ENCODE measurements at places on chromosomes 3 and 15.

- DNase-seq: no peak
Observed at GRCh38 chr3:27216955-27217552, 152.1 kb downstream of the NEK10 start.

GRCh38 chr3:37855363-37855970, 6.2 kb upstream of the CTDSPL start:
- peak; percentile 61 for DNase-seq

DNA sequence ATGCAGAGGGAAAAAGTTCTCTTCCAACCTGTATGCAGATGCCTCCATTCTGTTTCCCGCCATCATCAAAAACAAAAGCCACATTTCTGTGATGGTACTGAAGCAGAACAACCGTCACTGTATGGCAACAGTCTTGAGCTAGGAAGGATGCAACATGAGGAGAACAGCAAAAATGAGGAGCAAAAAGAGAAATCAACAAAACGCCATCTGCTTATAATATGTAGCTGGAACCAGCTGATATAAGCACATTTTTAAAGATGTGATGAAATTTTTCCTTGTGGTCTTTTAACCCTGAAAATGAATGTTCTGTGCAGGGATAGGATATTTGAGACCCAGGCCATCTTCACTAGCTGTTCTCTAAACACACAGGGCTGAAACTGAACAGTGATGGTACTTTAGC, 287.0 kb downstream of the ZIC4 start:
- no peak for DNase-seq

DNA sequence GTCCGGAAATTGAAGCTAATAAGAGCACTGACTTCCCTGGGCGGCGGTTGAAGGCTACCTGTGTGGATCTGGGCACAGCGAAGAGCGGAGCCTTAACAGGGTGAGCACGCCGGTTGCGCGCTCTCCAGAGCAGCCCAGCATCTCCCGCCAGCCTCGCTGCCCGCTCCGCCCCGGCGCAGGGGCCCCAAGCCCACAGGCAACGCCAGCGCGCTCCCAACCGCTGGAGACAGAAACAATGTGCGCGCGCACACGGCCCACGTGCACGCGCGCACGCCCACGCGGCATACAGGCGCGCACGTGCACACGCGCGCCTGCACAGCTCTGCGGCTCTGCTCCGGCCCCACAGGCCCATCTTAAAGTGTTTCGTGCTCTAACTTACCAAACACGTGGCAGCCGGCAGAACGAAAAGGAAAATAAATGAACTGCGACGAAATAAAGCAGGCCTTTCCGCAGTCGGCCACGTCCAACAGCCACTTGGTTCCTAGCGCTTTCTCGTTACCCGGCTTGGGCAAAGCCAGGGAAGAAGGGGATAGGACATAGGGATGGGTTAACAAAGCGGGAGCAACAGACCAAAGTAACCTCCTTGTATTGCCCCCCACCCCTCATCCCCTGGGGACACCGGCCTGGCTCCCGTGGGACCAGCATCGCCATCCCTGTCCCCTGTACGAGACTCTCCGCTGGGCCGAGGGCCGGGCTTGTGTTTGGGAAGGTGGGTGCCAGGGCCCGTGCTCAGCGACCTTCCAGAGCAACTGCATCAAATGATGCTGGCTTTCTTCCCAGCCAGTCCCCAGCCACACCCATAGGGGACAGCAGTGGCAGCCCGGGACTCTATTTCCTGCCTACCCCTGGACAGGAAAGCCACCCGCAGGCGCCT, 203.7 kb downstream of the ABHD5 start:
- DNase-seq: peak; percentile 74

- no peak for DNase-seq
Observed at GRCh38 chr3:113272385-113272779, 61.0 kb downstream of the BOC start.

DNA sequence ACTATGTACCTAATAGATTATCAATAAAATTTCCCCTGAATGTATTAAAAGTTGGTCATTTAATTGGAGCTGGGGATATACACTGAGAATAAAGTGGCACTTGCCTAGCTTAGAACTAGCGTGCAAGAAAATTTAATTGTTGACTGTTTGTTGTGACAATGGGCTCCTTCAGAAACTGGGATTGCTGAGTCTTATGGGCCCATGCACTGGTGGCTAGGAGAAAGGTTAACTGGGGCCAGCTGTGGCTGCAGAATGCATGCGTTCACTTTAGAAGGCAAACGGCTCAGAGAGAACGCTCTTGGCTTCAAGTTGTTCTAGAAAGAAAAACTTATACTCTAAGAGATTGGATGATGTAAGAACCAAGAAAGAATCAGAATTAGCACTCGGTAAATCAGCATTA, 18.7 kb upstream of the LPP start:
- no peak for DNase-seq

GRCh38 chr15:66841953-66842681, 140.1 kb downstream of the SMAD6 start:
- DNase-seq: peak; percentile 64

- DNase-seq: no peak
Observed at GRCh38 chr3:161244538-161244937, 23.4 kb downstream of the NMD3 start.

DNA sequence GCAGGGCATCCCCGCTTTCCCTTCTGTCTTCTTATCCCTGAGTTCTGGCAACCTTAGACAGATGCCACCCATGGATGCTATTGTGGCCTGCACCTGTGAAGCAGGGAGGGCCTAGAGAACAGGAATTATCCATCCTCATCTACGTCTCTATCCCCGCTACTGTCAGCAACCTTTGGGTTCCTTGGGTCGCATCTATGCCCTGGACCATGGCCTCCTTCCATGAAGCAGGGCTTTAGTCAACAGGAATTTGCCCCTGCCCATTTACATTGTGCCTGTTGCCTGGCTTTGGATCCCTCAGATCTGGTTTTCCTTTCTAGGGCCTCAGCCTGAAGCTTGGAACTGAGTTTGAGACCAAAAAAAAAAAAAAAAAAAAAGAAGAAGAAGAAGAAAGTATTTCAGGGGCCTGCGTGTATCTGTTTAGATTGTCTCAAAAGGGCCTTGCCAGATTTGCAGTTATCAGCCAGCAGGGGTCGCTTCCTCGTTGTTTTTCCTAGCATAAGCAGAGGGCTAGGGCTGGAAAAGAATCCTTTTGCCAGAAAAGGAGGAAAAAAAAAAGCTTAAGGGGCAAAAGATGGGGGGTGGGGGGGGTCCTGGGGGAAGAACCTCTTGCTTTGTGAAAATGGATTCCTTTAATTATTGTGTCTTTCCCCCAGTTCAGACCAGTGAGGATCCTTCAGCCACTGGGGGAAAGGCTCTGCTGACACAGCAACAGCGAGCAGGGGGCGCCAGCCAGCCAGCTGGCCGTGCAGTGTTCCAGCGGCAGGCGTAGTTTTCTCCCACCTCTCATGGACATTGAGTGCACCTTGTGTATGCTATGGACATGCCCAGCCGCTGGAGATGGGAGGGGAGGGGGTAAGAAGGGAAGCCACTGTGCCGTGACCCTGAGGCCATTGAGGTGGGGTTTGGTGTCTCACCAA, 65.7 kb upstream of the ALDH1L1 start:
- no peak for DNase-seq

DNA sequence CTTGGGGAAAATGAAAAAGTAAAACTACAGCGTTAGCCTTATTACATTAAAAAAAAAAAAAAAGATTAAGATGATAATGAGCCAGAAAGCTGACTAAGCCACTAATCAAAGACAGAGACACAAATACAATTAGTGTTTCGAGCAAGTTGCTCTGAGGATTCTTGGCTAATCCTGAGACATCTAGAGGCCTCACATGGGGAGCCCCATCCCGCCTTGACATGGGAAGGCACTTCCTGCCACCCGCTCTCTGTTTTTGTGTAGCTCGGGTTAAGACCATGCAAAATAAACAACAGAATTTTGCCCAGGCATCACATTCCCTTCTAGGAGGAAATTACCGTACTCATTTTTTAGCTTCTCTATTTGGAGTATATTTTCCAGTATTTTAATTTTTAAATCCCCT, 15.3 kb downstream of the HESX1 start:
- DNase-seq: no peak

- no peak for DNase-seq
Observed at GRCh38 chr3:130480736-130481135, 36.2 kb upstream of the COL6A6 start.

GRCh38 chr15:32833379-32833821, 115.6 kb downstream of the GREM1 start:
- DNase-seq: no peak

DNA sequence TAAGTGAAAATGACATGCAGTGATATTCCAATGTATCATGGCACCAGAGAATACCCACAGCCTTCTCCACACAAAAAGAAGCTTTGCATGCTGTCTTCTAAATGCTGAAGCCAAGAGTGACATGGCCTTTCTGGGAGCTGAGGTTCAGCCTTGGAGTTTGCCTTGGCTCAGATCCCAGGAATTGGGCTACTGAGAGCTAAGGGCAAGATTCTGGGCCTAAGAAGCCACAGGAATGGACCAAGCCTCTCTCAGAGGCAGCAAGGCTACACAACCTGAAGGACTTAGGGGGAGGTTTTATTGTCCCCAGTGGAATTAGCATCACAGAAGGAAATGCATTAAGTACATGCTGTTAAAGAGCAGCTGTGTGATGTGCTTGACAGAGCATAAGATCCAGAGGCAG, 1078.5 kb downstream of the TUSC7 start:
- no peak for DNase-seq

GRCh38 chr3:32586356-32586755, 15.7 kb upstream of the DYNC1LI1 start:
- no peak for DNase-seq

DNA sequence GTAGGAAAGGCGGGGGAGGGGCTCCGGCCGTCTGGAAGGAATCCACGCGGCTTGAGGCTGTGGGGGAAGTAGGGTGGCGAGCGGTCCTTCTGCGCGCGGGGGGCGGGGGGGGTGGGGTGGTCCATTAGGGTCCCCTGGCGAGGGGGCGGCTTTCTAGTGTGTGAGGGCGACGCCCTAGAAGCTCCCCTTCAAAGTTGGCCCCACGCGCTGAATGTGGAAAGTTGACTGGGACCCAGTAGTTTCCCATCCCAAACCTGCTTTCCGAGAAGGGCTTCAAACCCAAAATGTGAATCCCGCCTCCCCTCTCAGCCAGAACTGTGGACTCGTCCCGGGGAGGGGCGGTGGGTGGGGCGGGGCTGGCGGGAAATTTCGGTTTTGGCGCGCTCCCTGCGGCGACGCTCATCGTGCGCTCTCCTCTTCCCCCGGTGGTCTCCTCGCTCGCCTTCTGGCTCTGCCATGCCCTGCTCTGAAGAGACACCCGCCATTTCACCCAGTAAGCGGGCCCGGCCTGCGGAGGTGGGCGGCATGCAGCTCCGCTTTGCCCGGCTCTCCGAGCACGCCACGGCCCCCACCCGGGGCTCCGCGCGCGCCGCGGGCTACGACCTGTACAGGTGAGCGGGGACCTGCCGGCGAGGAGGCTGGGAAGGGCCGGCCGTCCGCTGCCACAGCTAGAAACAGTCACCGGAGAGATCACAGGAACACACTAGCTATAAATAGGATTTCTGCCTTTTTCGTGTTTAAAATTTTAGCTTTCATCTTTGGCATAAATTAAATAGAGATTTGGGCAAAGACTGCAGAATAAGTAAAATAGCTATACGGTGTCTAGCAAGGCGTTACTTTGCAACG, 790 bp downstream of the DUT start:
- DNase-seq: peak; percentile 87

DNA sequence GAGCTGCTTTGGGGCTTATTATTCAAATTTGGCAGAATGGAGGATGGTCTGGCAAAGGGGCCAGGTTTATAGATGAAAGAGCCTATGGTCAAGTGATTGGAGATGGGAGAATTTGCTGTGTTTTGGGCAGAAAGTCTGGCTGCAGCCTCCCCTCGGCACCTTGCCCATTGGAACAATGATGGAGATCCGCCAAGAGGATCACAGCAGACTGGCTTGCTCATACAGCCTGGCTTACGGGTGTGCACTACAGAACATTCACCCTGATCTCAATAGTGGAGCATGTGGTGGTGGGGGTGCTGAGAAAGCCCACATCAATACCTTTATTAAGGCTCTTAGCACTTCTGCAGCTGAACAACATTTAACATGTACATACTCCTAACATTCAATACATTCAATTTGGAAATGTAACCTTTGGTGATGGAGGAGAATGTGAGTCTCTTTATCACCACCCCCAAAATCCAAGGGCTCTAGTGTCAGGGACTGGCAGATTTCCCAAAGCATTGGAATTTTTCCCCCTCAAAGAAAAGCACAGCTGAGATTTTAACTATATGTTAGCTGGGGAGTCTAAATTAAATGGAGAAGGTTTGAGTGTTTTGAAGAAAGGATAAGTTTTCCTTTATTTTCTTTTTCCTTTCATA, 118.4 kb upstream of the TMC3 start:
- DNase-seq: no peak

GRCh38 chr3:124296406-124296805, 304.5 kb upstream of the ROPN1 start:
- no peak for DNase-seq

DNA sequence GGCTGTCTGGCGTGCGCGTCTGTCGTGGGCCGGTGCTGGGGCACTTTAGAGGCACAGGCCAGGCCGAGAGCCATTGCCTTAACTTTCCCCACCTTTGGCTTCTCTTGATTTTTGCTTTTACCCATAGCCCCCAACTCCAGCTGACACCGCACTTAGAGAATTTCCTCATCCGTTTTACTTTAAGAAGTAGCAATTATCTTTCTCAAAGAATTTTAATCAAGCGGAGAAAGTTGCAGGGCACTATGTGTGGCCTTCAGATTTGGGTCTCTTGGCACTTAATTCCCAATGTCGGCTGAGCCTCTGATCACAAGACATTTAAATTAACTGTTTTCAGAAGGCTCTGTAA, 1.2 kb downstream of the ALDH1A3 start:
- DNase-seq: no peak

DNA sequence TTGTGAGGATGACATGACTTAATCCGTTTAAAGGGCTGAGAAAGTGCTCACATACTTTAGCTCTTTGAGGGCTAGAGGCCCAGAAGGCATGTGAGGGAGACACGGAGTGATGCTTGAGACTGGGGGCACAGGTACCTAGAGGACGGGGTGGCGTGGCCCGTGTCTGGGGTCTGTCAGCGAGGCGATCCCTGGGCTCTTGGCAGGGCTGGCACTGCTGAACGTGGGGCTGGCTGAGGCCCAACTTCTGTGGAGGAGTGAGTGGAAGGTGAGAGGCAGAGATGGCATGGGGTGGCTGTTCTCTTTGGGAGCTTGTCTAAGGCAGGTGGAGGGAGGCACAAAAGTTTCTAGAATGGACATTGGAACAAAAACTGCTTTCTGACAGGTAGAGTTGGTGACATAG, 9.5 kb downstream of the SEMA4B start:
- DNase-seq: no peak

GRCh38 chr3:64685800-64686445, 1.9 kb downstream of the ADAMTS9 start:
- DNase-seq: peak; percentile 2

GRCh38 chr15:59437817-59438624, at the start of gene FAM81A:
TSS of gene FAM81A (plus strand) at chr15:59438186. CDS start at chr15:59458627, 20,441 bp downstream.
- DNase-seq: peak; percentile 79

GRCh38 chr3:63910001-63910400, 2.2 kb downstream of the SCAANT1 start:
- DNase-seq: no peak

- no peak for DNase-seq
Observed at GRCh38 chr3:87855616-87856015, 203.2 kb downstream of the CGGBP1 start.

- DNase-seq: no peak
Observed at GRCh38 chr3:137990427-137990826, 19.5 kb upstream of the CLDN18 start.

All from B cell (primary cell).